ENCODE measurements at places on chromosomes 7 and 10.

DNA sequence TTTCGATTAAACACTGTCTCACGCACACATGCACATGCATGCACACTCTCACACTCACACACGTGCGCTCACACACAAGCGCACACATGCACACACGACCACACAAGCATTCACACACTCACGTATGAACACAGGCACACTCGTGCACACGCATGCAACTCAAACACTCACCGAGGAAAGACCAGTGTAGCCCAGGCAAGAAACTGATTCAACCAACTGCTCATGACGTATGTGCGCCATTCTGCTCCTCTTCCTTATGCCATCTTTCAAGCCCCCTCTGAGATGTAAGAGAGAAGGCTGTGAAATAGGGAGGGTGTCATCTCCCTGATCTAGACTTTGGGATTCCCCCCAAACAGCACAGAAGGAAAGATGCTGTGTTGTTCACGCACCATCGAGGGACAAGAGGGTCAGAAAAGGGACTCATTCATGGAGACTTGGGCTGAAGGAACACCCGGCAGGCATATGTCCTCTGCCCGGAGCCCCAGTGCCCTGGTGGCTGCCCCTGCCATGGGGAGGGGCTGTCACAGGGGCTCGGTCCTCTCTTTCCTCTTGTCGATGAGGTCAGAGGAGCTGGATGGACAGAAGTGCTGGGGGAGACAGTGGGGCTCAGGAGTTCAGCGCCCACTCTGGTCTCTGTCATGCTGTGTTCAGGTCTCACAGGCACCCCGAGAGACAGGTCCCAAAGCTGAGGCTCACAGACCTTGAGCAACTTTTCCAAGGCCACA, 130.1 kb upstream of the SHH start:
- DNase-seq, result no peak

- no peak for DNase-seq
Measured at GRCh38 chr7:114784746-114785145, 137.1 kb upstream of the MDFIC start.

DNA sequence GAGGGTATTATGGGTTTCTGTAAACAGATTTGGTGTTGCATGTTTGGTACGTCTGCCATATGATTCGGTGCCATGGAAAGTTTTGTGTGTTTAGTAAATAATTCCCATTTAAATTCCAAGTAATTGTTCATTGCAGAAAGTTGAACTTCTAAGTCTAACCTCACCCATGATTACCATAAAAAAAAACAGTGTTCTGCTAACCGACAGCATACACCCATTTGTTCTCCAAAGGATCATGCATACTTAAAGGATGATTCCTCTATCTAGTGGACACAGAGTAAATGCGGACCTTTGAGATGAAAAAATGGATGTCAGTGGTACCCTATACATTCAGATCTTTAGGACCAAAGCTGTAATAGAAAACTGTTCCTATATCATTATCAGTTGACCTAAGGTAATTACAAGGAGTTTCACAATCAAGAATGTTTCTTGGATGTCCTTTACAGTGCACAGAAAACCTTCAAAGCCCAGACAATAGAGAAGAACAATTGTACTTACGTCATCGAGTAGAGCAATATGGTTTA, 209.9 kb downstream of the CRPPA start:
- no peak for DNase-seq

DNA sequence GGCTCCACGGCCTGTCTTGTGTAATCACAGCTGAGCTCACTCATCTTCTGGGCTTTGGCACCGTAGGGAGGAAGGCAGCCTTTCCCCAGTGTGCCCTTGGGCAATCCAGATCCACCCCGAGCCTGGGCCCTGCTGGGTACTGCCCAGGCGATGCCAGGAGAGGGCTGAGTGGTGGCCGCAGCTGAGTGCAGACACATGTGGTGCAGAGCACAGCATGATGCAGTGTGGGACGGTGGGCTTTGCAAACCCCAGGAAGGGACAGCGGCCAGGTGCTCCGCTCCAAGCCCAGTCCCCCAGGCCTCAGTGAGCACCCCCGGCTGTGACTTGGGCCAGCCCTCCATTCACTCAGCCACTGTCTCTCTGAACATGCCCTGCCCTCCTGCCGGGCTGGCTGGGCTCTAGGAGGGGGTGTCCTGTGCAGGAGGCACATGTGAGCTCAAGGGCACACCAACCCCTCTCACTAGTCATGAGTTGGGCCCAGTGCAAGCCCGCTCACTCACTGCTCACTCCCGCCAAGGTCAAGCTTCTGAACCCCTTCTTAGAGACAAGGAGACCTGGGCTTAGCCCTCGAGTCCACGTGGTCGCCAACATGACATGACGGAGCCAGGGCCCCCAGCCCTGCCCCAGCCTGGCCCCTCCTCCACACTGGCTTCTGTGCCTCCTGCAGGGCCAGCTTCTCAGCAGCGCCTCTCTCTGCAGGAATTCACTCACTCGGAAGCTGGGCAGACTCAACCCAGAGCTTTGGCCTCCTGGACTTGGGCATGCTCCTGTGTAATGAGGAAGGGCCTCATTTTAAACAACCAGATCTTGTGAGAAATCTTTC, 77.5 kb upstream of the INSIG1 start:
- no peak for DNase-seq

DNA sequence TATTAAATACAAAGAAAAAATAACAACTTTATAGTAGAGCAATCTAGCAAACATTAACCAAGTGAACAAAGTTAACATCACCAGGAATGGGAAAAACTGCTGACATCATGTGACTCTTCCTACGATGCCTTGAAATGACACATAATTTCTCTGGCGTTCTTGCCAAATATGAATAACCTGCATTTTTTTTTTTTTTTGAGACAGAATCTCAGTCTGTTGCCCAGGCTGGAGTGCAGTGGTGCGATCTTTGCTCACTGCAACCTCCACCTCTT, 126.5 kb upstream of the VKORC1L1 start:
- DNase-seq, result no peak

- no peak for DNase-seq
Measured at GRCh38 chr7:106824458-106824857, 40.6 kb upstream of the PIK3CG start.

GRCh38 chr10:607545-608185, 81.8 kb downstream of the DIP2C start:
- DNase-seq, result no peak

GRCh38 chr7:13159003-13159402, 471.6 kb downstream of the ARL4A start:
- no peak for DNase-seq

GRCh38 chr7:129311429-129311828, 86.6 kb downstream of the AHCYL2 start:
- no peak for DNase-seq

DNA sequence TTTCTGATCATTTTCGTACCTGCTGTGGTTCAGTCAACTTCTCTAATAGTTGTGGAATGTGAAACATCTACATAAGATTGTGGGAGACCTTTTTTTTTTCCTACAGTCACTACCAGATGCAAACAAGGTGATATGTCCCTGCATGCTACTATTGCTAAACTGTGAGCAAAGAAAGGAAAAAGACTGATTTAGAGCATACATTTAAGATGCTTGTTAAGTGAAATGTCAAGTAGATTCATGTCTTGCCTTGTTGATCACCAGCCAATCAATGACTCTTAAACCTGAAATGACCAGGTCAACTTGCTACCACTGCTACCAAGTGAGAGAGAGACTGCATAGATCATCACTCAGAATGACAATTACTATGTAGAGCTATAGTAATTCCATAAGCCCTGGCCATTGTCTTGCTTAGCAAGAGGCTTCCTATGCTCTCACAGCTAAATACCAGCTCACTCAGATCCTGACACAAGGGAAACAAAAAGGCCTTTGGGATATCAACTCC, 84.3 kb upstream of the SKAP2 start:
- no peak for DNase-seq

GRCh38 chr10:98745645-98746044, 298.9 kb upstream of the HPS1 start:
- no peak for DNase-seq

DNA sequence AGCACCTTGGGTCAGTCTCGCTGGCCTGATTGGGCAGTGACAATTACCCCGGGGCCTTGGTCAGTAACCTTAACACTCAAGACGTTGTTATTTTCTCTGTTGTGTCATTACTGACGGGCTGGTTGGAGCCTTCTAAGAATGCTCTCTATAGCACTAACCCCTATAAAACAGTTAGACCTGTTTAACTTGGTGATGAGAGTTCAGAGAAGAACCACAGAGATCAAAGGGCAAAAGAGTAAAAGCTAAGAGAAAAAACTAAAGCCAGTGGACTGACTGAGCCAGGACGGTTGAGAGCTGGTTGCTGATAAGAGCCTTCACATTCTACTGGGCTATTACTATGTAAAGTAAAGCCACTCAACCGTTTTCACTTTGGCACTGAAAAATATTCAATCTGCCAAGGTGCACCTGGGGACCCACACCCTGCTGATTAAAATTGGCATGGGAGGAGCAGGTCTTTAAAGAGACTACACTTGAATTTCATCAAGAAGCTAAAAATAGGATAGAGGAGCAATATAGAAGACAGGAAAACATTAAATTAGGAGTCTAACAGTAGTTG, 13.6 kb upstream of the ITGB1 start:
- DNase-seq, result no peak

DNA sequence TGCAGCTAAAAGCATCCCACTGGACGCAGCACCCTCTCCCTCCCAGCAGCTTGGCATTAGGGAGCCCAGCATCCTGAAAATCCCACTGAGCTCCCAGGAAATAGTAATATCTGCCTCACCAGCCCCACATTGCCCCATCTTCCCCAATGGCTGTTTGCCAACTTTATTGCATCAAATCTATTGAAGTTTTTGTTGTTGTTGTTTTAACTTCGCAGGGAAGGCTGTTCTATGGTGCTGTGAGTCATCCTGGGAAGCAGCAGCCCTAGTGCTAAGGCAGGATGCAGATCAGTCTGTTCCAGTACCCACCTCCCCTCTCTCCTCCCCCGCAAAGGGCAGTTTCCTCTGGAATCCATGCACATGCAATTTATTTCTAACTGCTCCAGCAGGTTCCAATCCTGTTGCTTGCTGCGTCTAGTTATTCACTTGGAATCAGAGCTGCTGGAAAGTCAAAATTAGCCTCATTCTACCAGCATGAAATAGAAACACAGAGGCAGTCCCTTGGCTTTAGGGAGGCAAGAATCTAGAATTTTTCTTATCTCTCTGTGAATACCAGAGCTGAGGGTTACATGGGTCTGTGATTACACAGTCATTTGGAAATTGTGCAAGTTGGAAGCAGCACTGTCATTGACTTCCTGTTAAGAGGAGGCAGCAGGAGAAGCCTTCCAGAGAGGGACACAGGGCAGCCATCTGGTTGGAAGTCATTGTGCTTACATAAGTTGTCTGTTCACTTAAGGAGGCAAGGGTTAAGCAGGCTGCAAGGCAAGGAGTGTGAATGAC, 115.9 kb upstream of the CACUL1 start:
- DNase-seq, result no peak

DNA sequence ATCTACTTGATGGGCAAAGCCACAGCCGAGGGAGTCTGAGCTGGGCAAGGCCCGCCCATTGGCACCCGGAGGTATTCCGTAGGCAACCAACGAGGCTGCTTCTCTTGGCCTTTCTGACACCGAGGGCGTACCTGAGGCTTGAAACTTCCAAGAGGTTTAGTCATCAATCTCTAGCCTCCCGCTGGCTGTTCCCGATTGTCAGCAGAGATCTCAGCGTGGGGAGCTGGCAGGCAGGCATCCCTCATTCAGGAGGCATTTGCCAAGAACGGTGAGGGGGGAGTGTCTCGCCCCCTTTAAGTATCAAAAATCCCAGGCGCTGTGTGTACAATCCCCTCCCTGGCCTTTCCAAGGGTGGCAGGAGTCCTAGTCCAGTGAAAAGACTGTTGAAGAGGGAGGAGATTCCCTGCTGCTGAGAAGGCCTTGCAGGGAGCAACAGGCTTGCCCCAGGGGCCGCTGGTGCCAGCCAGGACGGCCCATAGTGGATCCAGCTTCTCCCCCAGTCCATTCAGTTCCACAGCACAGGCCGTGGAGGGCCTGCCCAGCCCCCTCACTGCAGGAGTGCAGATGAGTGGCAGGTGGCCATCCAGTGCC, 39.7 kb downstream of the OAT start:
- DNase-seq, result no peak

- no peak for DNase-seq
Measured at GRCh38 chr10:89643431-89643811, 1.6 kb downstream of the PANK1 start.

- no peak for DNase-seq
Measured at GRCh38 chr10:104144931-104145330, 23.0 kb downstream of the SFR1 start.

DNA sequence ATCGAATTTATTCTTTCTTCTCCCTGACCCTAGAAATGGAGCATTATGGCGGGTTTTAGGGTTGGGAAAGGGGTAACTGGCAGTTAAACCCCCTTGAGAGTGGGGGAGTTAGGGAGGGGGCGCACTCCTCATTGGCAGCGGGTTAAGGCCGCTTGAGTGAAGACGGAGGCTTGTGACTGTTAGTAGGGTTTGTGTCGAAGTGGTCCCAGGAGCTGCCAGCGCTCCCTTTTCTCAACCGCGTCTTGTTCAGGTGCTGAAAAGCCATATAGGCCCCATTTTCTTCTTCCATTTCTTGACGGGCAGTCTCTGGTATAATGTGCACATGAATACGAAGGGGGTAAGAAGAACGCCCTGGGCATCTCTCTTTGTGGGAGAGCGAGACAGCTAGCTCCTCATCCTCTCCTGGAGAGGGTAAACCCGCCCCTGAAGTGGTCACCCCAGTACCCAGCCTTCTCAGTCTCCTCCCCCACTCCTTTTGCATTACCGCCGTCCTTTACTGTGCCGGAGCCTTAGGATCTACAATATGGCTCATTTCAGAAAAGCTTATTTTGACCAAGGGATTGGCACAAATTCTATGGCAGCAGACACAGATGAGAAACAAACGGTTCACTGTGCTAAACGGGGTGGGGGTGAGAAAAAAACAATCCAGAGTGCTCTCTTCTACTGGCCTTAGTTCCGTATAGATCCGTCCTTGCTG, 836 bp downstream of the KMT2E start:
- peak; percentile 66 for DNase-seq

DNA sequence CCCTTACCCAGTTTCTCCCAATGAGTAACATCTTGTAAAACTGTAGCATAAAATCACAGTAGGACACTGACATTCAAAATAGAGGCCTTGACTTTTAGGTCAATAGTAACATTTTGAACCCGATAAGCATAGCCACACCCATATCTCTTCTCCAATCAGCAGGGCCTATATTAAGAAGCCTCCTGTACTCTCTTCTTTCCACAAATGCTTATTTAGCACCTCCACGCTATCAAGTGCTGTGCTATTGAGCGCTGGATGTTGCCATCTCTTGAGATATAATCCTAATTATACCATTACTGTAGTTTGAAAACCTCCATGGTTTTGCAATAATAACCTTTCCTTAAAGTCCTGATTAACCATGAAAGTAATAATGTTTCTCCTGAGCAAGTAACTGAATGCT, 40.1 kb upstream of the CBLL1 start:
- no peak for DNase-seq

All from NCI-H1930 (cell line).